Anterior cingulate cortex (tissue), 58 donors: ENCODE measurements at places on chromosomes 3 and 15.

GRCh38 chr3:168024537-168024941 lies 71.2 kb downstream of the GOLIM4 start:
- no peak for DNase-seq

GRCh38 chr3:154936196-154936595 lies 143.9 kb upstream of the MME start:
- DNase-seq, result no peak

DNA sequence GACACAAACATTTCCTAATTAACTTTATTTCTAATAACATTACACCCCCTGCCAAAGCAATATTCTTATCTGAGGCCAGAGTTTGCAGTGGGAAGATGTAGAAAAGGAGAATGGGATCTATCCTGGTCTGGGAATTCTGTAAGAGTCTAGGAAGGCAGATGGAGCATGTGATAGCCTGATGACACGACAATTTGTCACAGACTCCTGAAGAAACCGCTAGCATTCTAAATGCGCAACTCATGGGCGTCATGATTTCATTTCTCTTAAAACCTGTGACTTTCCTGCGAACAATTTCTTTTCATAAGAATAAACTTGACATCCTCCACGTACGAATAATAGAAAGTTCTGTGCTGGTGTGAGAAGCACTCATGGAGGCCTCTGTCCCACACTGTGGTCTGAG lies 72.9 kb upstream of the ATP10A start:
- DNase-seq, result no peak

- no peak for DNase-seq
Observed at GRCh38 chr15:25690673-25691543, 172.2 kb downstream of the ATP10A start.

- no peak for DNase-seq
Observed at GRCh38 chr3:104198131-104198530, 1168.6 kb upstream of the ALCAM start.

DNA sequence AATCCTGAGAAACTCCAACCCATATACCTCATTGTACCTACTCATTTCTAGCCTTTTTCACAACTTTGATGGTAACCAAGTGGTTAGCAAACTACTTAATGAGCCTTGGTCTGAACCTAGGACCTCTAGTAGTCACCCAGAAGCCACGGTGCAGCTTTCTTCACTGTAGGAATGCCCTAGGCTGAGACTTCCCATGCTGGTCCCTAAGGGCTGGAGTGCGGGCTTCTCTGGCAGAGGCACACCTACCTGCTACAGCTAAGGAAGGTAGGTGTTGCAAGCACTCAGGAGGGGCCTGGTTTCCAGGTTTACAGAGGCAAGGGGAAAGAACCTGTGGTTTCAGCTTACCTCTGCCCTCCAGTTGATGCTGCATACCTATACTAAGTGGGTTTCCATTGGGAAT lies 65.4 kb downstream of the DHX30 start:
- DNase-seq, result no peak

- no peak for DNase-seq
Observed at GRCh38 chr15:29196290-29196689, 73.3 kb downstream of the NSMCE3 start.

- no peak for DNase-seq
Observed at GRCh38 chr15:94673801-94674200, 442.4 kb downstream of the MCTP2 start.

DNA sequence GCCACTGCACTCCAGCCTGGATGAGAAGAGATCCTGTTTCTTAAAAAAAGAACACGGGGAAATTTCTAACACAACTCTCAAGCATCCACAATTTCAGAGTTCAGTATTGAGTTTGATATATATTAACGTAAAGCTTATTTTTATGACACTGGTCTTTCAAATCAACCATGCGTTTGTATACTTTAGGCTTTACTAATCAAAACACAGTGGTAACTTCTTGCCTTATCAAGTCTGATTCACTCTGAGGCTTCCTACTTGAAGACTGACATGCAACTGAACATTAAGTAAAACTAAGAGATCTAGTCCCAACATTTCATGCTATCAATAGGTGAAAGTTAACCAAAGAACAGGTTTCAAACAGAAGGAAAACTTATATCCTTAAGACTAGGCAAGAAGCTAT lies 46.7 kb downstream of the PRTG start:
- no peak for DNase-seq

- no peak for DNase-seq
Observed at GRCh38 chr3:182412066-182412465, 381.2 kb upstream of the ATP11B start.

DNA sequence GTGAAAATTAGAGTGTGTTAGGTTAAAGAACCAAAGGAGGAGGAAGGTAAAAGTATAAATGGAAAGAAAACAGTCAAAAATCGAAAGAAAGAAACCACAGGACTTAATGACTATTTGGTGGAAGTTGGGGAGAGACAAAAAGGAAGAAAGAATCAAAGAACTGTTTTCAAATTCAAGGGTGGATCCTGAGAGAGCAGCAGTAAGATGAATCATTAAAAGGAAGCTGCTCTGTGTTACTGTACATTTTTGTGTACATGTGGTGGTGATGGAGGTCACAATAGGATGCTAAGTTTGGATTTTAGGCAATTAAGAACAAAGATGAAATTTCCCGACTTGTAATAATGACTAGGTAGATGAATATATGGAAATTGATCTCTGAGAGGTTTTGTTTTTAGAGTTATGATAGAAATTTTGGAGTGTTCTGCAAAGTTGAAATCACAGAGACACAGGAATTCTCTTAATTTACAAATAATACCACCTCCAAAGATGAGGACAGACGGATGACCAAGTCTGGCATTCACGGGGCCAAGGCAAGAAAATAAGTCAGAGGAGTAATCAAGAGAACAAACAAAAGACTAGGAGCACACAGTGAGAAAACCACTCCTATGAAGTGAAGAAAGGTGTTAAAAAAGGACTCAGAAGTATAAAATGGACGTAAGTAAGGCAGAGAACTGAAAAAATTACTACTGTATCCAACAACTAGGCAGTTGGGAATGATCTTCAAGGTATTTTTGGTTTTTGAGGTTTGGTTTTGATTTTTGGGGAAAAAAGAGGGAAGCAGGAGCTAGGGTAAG lies 7.1 kb downstream of the DHX36 start:
- DNase-seq, result no peak

DNA sequence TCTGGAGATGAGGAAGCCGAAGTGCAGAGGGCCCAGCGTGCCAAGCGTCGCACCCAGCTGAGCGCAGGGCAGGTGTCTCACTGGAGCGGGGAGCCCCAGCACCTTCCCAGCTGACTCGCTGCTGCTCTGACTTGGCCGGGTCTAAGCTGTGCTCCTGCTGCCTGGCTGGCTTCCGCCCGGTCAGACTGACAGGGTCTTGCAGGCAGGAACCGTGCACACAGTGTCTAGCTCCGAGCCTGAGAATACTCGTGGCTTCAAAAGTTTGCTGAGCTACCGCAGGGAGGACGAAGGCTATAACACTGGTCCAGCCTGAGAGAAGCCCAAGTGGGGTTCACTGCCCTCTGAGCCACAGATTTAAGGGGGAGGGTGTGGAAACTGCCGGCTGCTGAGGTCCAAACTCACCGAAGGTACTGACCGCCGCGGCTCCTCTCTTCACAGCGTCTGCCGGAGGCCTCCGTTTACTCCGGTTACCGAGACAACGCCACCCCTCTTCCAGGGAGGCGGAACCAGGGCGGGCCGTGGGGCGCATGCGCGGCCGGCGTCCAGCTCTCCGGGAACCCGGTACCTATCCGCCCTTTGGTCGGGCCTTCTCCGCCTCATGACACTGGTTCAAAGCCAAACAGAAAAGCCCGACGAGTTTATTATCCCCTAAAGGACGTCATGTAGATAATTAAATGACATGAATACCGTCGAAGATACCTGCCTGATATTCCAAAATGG lies at the start of gene CFAP44:
Gene CFAP44 (minus strand): TSS at position 443 of the 720 bp plus-strand sequence. CDS start 7,829 bp downstream, outside the sequence.
- DNase-seq, result no peak

GRCh38 chr3:66910266-66911055 lies 87.6 kb upstream of the KBTBD8 start:
- DNase-seq, result no peak

GRCh38 chr15:41853831-41854230 lies 15.2 kb downstream of the PLA2G4B start:
- no peak for DNase-seq

DNA sequence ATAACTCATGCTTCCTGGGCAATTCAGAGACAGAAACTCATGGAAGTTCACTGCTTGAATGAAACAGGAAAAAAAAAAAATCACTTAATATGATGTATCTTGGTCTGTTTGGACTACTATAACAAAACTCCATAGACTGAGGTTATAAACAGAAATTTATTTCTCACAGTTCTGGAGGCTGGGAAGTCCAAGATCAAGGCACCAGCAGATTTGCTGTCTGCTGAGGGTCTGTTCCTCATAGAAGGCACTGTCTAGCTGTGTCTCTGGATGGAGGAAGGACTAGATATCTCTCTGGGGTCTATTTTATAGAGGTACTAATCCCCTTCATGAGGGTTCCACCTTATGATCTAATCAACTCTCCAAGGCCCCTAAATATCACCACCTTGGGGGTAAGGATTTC lies 119.3 kb downstream of the IGF2BP2 start:
- DNase-seq, result no peak

GRCh38 chr3:167057581-167057980 lies 322.5 kb downstream of the ZBBX start:
- DNase-seq, result no peak

DNA sequence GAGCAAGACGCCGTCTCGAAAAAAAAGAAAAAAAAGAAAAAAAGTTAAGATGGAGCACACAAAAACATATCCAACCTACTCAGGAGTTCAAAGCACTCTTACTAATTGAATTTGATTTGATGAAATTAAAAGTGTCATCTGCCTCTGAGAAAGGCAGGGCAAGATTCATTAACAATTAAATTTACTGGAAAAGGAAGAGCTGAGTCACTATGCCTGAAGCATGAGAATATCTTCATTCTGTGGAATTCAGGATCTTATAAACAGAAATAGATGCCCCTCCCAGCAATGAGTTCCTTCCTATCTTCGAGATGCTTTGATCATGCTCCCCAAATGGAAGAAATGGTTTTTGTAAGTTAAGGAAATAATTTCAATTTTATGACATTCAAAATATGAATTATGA lies 61.0 kb upstream of the ST3GAL6 start:
- DNase-seq, result no peak

DNA sequence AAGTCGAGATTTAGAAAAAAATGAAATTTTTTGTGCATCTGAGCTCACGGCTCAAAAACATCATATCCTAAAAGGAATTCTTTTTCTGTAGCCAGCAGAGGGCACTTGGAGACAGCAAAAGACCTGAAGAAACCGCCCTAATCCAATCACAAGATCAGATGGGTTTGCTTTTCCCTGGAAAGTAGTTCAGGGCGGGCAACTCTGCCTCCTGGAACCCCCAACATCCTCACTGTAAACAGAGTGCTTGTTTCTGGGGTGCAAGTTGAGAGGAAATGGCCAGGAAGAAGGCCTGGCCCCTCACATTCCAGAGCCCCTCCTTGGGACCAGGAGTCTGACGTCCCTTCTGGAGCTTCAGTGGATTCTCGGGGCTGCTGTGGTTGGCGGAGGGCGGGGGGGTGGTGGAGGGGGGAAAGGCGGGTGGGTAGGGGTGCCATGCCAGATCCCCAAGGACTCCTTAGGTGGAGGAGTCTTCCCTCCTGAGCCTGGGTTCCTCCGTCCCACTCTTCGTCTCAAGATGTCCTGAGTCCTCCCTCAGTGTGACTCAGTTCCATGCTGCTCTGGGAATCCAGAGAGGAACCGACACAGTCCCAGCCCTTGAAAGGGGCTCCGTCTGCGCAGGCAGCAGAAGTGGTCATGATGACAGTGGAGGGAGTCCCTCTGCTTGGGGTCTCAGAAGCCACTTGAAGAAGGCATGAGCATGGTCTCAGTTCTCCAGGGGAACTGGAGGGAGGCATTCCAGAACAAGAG lies 35.9 kb downstream of the CCK start:
- no peak for DNase-seq

DNA sequence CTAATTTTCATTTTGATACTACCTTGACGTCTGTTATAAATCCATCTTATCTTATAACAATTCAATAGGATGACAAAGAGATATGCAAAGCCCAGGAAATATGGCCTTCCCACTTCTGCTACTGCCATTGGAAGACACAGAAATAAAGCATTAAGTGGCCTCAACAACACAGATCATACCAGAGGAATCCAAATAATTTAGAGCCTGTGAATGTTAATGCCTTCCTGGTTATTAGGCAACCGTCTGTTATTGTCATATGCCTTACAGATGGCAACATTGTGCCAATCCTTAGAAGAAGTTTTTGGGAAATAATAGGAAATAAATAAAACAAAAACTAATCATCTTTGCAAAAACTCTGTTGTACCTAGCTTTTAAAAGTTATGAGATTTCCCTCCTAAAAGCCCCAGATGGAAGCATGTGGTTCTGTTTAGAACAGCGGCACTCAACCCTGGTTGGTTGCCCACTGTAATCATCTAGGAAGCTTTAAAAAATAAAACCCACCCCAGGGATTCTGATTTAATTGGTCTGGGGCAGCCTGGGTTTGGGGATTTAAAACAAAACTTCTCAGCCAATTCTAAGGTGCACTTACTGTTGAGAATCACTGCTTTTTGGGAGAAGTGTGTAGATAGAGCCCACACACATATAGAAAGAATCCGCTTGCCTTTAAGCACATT lies 704.8 kb upstream of the CFAP20DC start:
- DNase-seq, result no peak

GRCh38 chr15:82790321-82790720 lies 15.5 kb downstream of the FSD2 start:
- DNase-seq, result no peak

- no peak for DNase-seq
Observed at GRCh38 chr3:46162975-46163555, 45.0 kb downstream of the CCR1 start.

GRCh38 chr3:193857996-193858395 lies 265.0 kb downstream of the OPA1 start:
- DNase-seq, result no peak

- no peak for DNase-seq
Observed at GRCh38 chr15:43930556-43930955, 103.8 kb downstream of the WDR76 start.

- DNase-seq, result no peak
Observed at GRCh38 chr3:16818194-16818593, 66.6 kb upstream of the PLCL2 start.

- no peak for DNase-seq
Observed at GRCh38 chr3:85726241-85726640, 767.5 kb downstream of the CADM2 start.

- no peak for DNase-seq
Observed at GRCh38 chr3:168071591-168072322, 24.0 kb downstream of the GOLIM4 start.
